Endothelial cell (in vitro differentiated cells): ENCODE measurements at places on chromosomes 12 and 14.

DNA sequence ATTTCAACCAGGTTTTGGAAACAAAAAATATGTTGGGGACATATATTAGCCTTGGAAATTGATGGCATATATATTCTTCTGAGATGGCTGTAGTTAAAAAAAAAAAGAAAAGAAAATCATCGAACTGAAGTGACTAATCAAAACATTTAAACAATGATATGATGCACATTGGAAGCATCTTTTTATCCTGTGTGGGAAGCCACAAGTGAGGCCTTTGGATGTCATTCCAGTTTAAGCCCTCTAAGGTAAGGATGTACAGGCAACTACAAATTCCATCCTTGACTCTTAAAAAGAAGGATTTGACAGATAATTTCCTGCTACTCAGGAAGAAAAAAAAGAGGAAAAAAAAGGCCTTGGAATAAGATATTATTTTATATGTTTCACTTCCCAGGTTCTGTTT lies 9.6 kb upstream of the PTPRB start:
- peaks cover 41% of the 10 kb centered on the region for H3K4me1 ChIP-seq
- H3K27ac ChIP-seq: peak overlapping the region; percentile 98
- DNase-seq: no peak

GRCh38 chr12:117018685-117019084 lies 80.5 kb downstream of the TESC start:
- no peaks in the 10 kb centered on the region for H3K27me3 ChIP-seq
- H3K4me1 ChIP-seq: peaks cover 3% of the 10 kb centered on the region
- peaks cover 17% of the 10 kb centered on the region for H3K36me3 ChIP-seq
- no peak overlapping the region for H3K27ac ChIP-seq
- no peak overlapping the region for H3K4me3 ChIP-seq
- DNase-seq: no peak

DNA sequence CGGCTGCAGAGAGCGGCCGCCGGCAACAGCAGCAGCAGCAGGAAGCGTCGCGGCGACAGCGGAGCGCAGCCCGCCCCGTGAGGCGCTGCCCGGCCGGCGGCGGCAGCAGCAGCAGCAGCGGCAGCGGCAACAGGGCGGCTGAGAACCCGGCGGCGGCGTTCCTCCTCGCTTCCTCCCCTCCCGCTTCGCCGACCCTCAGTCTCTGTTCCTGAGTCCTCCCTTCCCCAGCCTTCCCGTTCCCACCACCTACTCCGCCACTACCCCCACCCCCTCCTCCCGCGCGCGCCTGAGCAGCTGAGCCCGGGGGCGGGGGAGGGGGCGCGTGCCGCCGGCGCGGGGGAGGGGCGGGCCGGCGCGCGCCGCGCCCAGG lies 310 bp downstream of the BICDL1 start:
- no peak overlapping the region for H3K4me3 ChIP-seq
- peaks cover 2% of the 10 kb centered on the region for H3K27me3 ChIP-seq
- H3K4me1 ChIP-seq: no peaks in the 10 kb centered on the region
- H3K27ac ChIP-seq: no peak overlapping the region
- H3K36me3 ChIP-seq: no peaks in the 10 kb centered on the region
- DNase-seq: no peak

- H3K27ac ChIP-seq: no peak overlapping the region
- no peaks in the 10 kb centered on the region for H3K4me1 ChIP-seq
- no peak overlapping the region for H3K4me3 ChIP-seq
- no peaks in the 10 kb centered on the region for H3K36me3 ChIP-seq
These were observed 25.0 kb upstream of the COCH start for GRCh38 chr14:30849354-30849753.

DNA sequence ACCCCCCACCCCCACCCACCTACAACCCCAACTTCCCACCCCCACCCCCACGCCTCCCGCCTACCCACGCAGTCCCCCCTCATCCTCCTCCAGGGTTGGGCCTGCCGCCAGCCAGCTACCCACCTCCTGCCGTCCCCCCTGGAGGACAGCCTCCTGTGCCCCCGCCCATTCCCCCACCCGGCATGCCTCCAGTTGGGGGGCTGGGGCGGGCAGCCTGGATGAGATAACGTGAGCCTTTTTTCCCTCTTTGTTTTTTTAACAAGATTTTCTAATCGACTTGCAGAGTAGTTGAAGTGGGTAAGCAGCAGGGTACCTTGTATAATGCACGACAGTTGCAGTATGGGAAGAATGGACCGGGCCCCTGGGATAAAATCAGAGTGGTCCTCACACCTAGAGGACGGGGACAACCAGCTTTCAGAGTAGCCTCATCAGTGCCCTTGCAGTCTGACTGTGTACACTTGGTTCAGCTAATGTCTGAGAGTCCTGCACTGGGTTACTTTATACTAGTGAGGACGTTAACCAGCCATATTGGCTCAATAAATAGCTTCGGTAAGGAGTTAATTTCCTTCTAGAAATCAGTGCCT lies 29.4 kb downstream of the CCNK start:
- DNase-seq: no peak
- no peaks in the 10 kb centered on the region for H3K4me1 ChIP-seq
- H3K27me3 ChIP-seq: peaks cover 26% of the 10 kb centered on the region
